ENCODE measurements at places on chromosomes 12 and 14.

GRCh38 chr12:116018282-116018681 lies 259.2 kb downstream of the MED13L start:
- H3K27ac ChIP-seq, result no peak overlapping the region
- H3K4me3 ChIP-seq, result no peak overlapping the region
- H3K4me1 ChIP-seq, result no peaks in the 10 kb centered on the region
- peaks cover 11% of the 10 kb centered on the region for H3K36me3 ChIP-seq
- H3K27me3 ChIP-seq, result no peaks in the 10 kb centered on the region
- DNase-seq, result no peak

- no peak overlapping the region for H3K4me3 ChIP-seq
- no peak overlapping the region for H3K27ac ChIP-seq
- peaks cover 7% of the 10 kb centered on the region for H3K4me1 ChIP-seq
- H3K27me3 ChIP-seq, result no peaks in the 10 kb centered on the region
These were observed 41.3 kb downstream of the BAZ1A start for GRCh38 chr14:34833549-34834523.

GRCh38 chr14:54329082-54329695 lies 67.6 kb upstream of the CDKN3 start:
- H3K4me1 ChIP-seq, result peaks cover 55% of the 10 kb centered on the region
- H3K36me3 ChIP-seq, result no peaks in the 10 kb centered on the region

- H3K27ac ChIP-seq, result no peak overlapping the region
- no peaks in the 10 kb centered on the region for H3K4me1 ChIP-seq
- no peak overlapping the region for H3K4me3 ChIP-seq
- H3K36me3 ChIP-seq, result no peaks in the 10 kb centered on the region
- H3K27me3 ChIP-seq, result no peaks in the 10 kb centered on the region
- no peak for DNase-seq
These were observed 45.0 kb upstream of the STAB2 start for GRCh38 chr12:103542078-103542477.

DNA sequence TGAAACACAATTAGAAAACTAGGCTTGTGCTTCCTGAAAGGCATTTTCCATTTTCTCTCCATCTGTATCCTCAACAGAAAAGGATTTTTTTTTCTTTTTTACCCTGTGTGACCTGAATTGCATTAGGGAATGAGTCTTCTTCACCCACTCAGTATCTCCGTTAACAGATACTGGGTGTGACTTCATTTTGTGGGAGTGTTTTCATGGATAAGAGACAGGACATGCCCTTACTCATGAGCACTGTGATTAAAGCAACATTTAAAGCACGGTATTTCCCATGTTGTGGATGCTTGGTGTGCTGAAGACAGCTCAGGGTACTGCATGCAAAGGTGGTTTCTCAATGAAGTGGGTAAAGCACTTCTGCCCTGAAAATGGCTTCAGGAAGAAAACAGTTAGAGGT lies 1397.3 kb upstream of the TMEM132C start:
- H3K27me3 ChIP-seq, result no peaks in the 10 kb centered on the region
- no peak for DNase-seq
- H3K4me3 ChIP-seq, result no peak overlapping the region
